Hepatocyte (in vitro differentiated cells): ENCODE measurements at places on chromosomes 7 and 10. TPM values are rescaled to one million over a fixed set of nuclear protein-coding genes. Genes with fewer than 3 reads are reported as not detected.

- DNase-seq: no peak
Measured at GRCh38 chr7:128022631-128023532, 8.4 kb downstream of the LRRC4 start.

- no peak for DNase-seq
Measured at GRCh38 chr7:26367219-26367711, 75.6 kb downstream of the SNX10 start.

Gene SGCE
- 64.5 and 77.6 TPM in 2 replicates for total RNA-seq

Gene C10orf62
- 0.23 TPM in 1 of 2 replicates, not detected in the other for total RNA-seq
